Stimulated activated CD8-positive, alpha-beta memory T cell treated with anti-CD3 and anti-CD28 coated beads, Interleukin-7, amount 100 ng/mL, for 1 hour (primary cell): ENCODE measurements at places on chromosomes 4 and X.

DNA sequence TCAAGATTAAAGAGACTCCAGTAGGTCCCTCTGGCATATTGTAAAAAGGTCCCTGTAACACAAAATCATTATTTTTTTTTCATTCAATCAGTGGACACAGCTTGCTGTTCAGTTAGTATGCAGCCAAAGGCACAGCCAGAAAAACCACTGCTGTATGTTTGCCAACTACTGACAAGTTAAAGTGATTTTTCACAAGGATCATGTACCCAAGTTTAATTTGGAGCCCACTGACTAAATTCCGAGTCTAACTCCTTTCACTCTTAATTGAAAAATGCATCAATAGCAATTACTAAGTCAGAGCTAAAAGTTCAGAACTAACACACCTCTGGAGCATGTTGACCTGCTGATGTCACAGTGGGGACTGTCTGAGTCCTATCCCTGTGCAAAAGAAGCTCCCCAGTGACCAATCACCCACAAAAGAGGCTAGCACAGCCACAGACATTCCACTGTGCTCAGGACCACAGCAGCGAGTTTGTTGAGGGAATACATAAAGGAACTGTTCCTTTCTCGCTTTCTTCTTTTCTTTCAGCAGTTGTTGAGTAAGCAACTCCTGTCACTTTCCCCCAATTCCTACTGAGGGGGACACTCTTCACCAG is 60.4 kb downstream of the STX18 start:
- DNase-seq = no peak

- no peak for DNase-seq
Measured at GRCh38 chrX:24169211-24169610, 19.7 kb downstream of the ZFX start.

DNA sequence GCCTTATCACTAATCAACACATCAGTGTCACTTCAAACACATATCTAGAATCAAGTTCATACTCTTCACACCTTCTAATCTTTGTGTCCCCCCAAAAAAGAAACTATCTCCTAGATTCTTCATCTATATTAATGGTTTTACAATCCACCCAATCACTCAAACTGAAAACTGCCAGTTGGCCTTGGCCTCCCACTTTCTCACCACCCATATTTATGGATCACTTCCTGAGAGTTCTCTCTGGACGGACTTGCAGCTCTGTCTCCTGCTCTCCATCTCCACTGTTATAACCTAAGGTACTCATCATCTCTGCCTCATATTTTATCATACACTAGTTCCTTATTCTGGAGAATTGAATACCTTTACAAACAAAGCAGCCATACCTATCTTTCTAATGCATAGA is 106.1 kb upstream of the ATOH1 start:
- no peak for DNase-seq

DNA sequence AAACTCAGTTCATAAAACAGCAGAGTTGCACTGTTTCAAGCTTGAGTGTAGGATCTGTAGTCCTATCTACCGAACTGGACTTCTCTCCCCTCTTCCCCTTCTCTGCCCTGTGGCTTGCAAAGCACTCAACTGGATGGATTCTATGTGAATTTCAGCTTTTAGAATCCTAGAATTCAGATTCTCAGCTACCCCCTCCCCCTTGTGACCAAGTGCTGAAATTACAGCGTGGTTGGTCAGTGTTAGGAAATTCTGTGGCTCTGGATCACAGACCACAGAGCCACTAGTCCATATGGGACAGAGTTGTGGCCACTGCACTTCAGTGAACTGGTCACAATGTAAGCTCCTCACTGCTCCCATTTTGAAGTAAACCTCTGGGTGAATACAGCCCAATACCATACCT is 64.6 kb upstream of the TRPC5 start:
- DNase-seq = no peak

DNA sequence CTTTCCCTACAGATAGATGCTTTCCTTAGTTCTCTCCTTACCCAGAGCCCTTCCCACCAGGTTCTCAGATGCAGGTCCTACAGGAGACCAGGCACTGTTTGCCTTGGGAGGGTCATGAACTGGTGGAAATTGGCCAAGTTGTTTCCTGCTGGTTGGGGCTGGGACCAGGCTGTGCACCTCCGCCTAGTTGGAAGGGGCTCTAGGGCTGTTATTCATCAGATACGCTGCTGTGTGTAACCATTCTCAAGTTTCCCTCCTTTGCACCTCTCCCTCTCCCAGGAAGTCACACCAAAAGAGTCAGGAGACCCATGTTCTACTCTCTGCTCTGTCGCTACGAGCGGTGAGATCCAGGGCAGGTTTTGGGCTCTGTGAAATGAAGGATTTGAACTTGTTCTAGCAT is 11.9 kb upstream of the VSIG1 start:
- DNase-seq = no peak

DNA sequence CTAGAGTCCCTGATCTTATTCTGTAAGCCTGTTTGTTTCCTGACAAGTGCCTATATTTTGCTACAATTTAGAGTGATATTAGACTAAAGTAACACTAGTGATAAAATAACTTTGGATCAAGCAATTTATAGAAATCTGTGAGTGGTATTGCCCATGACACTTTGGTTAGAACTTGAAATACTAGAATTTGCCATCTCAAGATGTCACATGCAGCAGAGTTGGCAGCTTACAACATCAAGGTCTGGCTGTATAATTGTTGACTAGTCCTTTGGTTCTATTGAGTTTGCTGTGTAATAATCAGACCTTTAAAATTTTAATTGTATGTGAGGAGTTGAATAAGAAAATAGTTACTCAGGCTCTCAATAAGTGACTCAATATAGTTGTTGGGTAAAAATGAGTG is 167.1 kb downstream of the RAPGEF2 start:
- no peak for DNase-seq

GRCh38 chrX:45445745-45446412 is 245.2 kb upstream of the DIPK2B start:
- no peak for DNase-seq

- DNase-seq = no peak
Measured at GRCh38 chr4:92551616-92552015, 247.8 kb downstream of the GRID2 start.

- no peak for DNase-seq
Measured at GRCh38 chrX:36804066-36804465, 204.1 kb upstream of the FAM47C start.

DNA sequence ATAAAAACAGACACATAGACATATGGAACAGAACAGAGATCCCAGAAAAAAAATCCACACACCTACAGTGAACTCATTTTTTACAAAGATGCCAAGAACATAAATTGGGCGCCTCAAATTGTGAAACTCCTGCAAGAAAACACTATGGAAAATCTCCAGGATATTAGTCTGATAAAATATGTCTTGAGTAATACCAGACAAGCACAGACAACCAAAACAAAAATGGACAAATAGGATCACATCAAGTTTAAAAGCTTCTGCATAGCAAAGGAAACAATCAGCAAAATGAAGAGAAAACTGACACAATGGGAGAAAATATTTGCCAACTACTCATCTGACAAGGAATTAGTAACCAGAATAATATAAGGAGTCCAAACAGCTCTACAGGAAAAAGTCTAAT is 337.3 kb upstream of the DIPK2B start:
- no peak for DNase-seq

GRCh38 chr4:43113196-43113595 is 220.7 kb downstream of the GRXCR1 start:
- DNase-seq = no peak

DNA sequence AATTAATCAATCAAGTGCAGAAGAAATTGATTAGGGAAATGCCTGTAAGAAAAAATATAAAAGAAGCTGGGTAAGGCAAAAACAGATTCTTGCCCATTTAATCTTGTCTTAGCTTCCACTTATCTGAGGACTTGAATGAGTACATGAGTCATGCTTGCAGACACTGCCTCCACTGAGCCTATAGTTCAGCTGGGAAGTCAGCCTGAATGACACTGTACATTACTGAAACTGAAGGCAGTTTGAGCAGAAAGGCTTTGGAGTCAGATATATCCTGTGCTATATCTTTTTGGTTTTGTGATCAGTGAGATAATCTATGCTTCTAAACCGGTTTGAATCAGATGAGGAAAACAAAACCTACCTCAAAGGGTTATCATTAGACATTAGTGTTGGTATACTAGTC is 61.3 kb downstream of the NUDT11 start:
- DNase-seq = no peak

GRCh38 chr4:129490516-129490915 is 394.6 kb downstream of the C4orf33 start:
- no peak for DNase-seq

DNA sequence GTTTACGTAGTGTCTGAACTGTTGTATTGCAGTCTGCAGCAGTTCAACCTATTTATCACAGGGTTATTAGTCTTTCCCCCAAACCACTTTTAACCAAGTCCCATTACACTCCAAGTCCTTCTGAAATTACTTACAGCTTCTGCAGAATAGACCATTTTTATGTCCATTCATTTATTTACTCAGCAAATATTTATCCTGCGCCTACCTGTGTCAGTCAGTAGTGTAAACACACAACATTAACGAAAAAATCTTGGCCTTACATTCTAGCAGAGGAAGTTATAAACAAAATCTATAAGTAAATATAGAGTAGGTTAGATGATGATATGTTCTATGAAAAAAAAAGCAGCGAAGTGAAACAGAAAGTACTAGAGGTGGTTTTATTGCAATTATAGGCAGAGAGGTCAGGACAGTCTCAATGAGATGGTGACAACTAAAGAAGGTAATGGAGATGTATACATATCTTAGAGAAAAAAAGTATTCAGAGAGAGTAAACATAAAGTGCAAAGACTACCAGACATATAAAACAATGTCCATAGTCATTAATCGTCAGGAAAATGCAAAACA is 534.7 kb downstream of the KCNIP4 start:
- no peak for DNase-seq

GRCh38 chr4:153258750-153259149 is 54.5 kb downstream of the TRIM2 start:
- DNase-seq = no peak

DNA sequence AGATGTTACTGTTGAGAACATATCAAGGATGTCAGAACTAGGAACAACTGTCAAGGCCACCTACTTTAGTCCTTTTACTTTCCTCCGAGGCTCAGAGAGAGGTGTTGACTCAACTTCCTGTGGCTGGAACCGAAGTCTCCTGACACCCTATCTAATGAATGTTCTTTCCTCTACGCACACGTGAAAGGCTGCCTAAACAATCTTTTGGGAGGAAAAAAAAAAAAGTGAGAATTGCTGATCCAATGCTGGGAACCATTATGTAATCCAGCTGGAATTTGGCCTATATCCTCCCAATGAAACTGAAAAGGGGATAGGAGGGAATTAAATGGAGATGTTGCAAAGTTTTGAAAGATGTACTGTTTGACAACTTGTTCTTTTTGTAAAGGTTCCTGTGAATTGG is 8.3 kb upstream of the MAP7D3 start:
- DNase-seq = no peak
